ENCODE measurements at places on chromosomes 3 and 15.
A peak's percentile ranks its signal among the peaks of the same experiment; 100 is the strongest.

- DNase-seq: no peak
Measured at GRCh38 chr15:83970295-83970890, 265.2 kb upstream of the GOLGA6L4 start.

DNA sequence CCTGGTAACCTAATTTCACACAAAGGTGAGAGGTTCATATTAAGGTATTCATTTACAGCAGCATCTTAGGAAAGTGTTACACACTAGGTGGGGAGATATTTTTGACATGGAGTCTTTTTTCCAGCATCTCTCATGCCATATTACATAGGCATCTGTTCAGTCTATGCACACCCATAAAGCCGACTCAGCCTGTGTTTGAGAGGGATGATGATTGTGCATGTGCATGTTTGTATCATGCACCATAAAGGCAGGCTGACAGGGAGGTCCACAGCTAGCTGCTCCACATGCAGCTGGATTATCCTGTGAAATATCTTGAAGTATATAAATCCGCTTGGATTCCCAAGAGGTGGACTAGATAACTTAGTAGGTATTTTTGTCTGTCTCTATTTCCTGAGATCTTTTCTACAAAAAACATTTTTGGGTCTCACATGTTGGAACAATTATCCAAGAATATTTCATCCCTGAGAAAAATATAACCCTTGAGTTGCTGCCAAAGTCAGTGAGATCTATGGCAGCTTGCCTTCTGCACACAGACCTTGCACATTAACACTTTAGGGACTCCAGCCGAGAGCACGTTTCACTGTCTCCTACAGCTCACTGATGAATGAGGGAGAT, 288.4 kb upstream of the DPH6 start:
- DNase-seq: no peak

DNA sequence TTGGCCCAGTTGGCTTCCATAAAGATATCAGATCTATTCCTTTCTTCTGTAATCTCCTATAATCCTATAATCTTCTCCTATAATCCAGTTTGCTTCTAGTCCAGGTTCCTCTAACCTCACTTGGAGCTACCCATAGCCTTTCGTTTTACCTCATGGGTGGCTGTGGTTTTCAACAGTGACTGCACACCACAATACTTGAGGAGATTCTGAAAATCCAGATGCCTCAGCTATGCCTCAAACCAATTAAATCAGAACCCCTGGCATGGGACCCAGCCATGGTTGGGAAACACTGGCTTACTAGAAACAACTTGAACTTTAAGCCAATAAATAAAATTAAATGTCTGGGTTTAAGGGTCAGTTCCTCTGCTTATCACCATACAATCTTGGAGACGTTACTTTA, 86.1 kb upstream of the NTRK3 start:
- no peak for DNase-seq

- DNase-seq: no peak
Measured at GRCh38 chr15:47184003-47184907, 533.0 kb upstream of the SEMA6D start.

GRCh38 chr3:127173516-127174166, 19.3 kb upstream of the PRR23E start:
- DNase-seq: no peak

GRCh38 chr15:31088672-31089367, 12.7 kb downstream of the TRPM1 start:
- DNase-seq: no peak

GRCh38 chr3:72298201-72299152, 513.5 kb upstream of the PROK2 start:
- no peak for DNase-seq

GRCh38 chr3:48575366-48575765, 11.8 kb upstream of the UCN2 start:
- DNase-seq: no peak

DNA sequence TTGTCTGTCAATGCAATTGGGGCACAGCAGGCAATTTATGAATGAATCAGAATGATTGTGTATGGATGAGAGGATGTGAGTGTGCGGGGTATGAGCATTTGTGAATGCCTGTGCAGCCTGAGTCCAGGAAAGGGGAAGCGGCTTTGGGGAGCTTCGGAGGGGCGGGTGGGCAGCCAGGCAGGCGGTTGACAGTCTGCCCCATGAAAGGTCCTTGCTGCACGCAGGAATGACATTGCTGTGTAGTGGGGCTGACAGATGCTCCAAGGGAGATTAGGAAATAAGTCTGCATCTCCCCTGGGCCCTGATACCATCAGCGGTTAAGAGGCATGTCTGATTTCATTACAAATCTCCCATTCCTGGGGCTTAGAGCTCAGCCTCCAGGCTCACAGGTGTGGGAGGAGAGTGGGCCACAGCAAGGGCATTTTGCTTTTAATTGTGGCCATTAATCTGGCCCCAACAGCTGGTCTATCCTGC, 26.4 kb upstream of the TSPAN3 start:
- DNase-seq: peak; percentile 75

GRCh38 chr3:5079761-5080160, 42.3 kb upstream of the ARL8B start:
- DNase-seq: no peak

- no peak for DNase-seq
Measured at GRCh38 chr3:71657831-71658530, 67.2 kb downstream of the EIF4E3 start.

DNA sequence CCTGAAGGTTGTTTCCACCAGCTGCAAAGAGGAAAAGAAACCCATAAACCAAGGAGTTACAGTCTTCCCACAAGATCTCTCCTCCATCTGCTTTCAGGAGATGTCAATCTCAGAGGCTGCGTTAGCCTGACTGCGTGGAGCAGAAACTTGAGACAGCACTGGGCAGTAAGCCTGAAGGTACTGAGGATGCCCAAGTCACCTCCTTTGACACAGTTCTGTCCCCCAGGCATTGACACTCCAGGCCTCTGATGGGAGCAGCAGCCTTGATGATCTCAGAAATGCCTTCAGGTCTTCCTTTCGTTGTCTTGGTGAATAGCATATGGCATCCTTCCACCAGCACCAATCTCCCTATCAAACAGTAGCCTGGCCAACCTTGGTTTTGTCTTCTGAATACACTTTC, 89.3 kb downstream of the OXNAD1 start:
- no peak for DNase-seq

DNA sequence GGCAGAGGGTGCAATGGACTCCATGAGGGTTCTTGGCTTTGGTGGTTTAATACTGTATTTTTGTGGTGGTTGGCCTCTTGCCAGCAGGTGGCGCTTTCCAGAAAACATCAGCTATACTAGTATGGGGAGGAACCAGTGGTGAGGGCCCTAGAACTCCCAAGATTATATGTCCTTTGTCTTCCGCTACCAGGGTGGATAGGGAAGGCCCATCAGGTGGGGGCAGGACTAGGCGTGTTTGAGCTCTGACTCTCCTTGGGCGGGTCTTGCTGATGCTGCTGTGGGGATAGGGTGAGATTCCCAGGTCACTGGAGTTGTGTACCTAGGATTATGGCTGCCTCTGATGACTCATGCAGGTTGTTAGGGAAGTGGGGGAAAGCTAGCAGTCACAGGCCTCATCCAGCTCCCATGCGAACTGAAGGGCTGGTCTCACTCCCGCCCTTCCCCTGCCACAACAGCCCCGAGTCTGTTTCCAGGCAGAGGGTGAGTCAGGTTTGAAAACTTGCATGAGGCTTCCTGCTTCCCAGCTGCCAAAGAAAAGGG, 357.7 kb downstream of the OTOL1 start:
- DNase-seq: peak; percentile 44

DNA sequence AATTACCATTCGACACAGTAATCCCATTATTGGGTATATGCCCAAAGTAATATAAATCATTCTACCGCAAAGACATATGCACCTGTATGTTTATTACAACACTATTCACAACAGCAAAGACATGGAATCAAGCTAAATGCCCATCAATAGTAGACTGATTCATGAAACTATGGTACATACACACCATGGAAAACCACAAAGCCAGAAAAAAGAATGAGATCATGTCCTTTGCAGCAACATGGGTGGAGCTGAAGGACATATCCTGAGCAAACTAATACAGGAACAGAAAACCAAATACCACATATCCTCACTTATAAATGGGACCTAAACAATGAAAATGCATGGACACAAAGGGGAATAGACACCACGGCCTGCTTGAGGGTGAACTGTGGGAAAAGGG, 11.1 kb upstream of the MCF2L2 start:
- DNase-seq: peak; percentile 8

DNA sequence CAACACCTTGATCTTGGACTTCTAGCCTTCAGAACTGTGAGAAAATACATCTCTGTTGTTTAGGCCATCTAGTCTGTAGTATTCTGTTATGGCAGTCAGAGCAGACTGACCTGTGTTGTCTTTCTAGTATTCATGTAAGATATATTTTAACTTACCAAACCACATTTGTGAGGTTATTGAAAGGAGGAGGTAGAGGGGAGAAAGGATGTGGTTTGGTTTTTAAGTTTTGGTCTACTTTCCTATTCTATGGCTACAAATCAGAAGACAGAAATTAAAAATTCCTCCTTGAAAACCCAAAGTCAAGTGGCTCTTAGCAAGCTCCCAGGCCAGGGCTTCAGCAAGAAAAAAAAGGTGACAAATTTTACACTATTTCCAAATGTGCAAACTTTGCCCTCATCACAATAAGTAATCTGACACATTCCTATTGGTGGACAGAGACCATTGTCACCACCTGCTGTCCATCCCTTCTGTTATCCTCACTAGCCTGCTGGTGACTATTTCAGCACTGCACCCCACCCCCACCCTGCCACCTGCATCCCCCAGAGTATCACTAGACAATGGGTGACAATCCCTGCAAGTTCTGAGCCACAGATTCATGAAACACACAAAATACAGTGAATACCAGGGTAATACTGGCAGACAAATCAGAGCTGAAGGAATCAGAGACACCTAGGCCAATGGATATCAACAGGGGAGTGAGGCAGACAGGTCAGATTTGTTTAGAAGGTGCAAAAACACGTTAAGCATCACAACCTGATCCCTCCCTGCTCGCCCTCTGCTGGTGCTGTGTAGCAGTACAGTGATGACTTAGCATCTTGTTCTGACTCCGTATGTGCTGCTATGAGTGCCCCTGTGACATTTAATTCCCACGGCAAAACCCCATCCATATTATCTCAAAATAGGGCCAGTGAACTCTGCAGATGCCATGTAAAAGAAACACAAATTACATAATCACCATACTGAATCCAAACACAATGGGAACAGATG, 79.0 kb upstream of the DCLK3 start:
- DNase-seq: peak; percentile 16

DNA sequence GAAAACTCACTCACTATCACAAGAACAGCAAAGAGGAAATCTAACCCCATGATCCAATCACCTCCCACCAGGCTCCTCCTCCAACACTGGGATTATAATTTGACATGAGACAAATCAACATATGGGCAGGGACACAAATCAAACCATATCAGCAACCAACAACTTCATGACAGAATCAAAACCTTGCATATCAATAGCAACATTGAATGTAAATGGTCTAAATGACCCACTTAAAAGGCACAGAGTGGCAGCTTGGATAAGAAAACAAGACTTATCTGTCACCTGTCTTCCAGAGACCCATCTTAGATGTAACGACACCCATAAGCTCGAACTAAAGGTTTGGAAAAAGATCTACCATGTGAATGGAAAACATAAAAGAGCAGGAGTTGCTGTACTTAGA, 40.8 kb downstream of the HDGFL3 start:
- DNase-seq: peak; percentile 14

GRCh38 chr3:7733933-7734332, 767.7 kb upstream of the LMCD1 start:
- no peak for DNase-seq

DNA sequence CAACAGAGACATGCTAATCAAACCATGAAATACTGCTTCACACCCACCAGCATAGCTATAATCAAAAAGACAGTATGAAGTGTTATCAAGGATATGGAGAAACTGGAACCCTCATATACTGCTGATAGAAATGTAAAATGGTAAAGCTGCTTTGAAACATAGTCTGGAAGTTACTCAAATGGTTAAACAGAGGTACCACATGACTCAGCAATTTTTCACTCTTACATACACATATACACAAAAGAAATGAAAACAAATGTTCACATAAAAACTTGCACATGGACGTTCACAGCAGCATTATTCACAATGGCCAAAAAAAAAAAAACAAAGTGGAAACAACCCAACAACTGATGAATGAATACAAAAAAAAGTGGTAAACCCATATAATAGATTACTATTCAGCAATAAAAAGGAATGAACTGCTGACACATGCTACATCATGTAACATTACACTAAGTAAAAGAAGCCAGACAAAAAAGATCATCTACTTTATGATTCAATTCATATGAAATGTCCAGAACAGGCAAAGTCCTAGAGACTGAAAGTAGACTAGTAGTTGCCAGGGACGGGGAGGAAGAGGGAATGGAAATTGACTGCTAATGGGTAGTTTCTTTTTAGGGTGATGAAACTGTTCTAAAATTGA, 23.2 kb downstream of the ZNF148 start:
- peak; percentile 53 for DNase-seq

DNA sequence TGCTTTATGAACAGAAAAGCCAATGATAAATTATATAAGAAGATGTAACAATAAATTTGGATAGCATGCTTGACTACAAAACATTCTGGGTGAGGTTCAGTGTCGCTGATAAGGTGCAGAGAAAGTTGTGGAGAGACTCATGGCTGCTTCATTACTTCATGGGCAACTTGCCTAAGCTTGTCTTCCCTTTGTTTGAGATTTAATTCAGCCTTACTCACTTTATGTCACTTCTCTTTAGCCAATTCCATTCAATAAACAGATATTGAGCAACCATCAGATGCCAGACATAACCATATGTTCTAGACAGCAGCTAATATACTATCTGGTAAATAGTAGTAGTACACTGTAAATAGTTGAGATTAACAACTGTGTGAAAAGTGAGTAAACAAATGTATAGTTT, 401.5 kb upstream of the FRG2C start:
- no peak for DNase-seq

DNA sequence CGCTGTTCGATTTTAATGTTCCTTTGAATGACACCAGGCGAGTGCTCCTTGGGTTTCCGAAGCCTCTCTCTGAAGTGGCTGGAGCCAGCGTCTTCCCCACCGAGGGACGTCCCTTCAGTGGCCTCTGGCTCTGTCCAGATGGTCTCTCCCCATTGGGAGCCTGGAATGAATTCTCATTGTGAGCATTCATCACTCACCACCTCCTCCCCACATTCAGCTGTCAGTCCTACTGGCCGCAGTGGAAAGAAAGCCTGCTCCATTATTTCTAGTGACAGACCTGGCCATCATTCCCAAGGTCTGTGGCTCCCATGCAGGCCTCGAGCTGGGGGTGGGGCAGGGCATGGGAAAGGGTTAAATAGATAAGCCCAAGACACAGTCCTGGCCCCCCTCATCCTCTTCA, 35.2 kb downstream of the ZNF710 start:
- DNase-seq: no peak

- DNase-seq: peak; percentile 67
Measured at GRCh38 chr3:29764603-29765254, 483.9 kb downstream of the RBMS3 start.

- no peak for DNase-seq
Measured at GRCh38 chr15:66772604-66773128, 70.6 kb downstream of the SMAD6 start.

DNA sequence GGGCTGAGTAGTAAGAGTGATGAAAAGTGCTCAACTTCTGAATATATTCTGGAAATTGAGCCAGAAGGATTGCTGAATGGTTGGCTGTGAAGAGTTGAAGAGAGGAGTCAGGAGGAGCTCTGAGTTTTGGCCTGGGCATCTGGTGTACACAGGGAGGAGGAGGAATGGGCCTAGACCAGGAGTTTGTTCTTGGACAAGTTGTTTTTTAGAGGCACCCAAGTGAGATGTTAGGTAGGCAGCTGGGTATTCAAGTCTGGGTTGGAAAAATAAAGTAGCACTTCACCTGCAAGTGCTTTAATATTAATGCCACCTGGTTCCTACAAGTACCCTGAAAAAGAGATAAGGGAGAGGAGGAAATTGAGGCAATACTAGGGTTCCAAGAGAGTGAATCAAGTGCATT, 14.7 kb downstream of the BSN start:
- no peak for DNase-seq

Data from OCI-M1 (cell line).